Nucleus accumbens (tissue), 56 donors: ENCODE measurements at places on chromosomes 1 and 21.

GRCh38 chr1:41282679-41283317, 40.7 kb upstream of the SCMH1 start:
- no peak for DNase-seq

- no peak for DNase-seq
These were observed 74.6 kb downstream of the CAMK2N1 start for GRCh38 chr1:20411196-20411980.

- DNase-seq: no peak
These were observed 643.9 kb upstream of the CAMK1G start for GRCh38 chr1:208939537-208940085.

DNA sequence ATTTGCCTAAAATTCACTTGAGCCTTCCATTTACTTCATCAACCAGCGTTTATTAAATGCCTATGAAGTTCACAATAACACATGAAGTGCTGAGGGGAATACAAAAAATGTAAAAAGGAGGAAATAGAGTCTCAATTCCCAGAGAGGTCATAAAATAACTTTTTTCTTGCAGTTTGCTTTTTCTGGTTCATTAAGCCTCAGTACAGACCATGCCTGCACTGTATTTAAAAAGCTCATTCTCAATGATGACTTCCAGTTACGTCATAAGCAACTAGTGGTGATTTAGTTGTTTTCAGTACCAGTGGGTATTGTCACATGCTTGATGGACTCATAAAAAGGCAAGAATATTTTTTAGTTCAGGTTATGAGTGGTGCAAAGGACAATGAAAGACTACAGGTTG, 160.1 kb upstream of the UBE2U start:
- DNase-seq: no peak

- no peak for DNase-seq
These were observed 16.7 kb upstream of the CITED4 start for GRCh38 chr1:40878906-40879305.

DNA sequence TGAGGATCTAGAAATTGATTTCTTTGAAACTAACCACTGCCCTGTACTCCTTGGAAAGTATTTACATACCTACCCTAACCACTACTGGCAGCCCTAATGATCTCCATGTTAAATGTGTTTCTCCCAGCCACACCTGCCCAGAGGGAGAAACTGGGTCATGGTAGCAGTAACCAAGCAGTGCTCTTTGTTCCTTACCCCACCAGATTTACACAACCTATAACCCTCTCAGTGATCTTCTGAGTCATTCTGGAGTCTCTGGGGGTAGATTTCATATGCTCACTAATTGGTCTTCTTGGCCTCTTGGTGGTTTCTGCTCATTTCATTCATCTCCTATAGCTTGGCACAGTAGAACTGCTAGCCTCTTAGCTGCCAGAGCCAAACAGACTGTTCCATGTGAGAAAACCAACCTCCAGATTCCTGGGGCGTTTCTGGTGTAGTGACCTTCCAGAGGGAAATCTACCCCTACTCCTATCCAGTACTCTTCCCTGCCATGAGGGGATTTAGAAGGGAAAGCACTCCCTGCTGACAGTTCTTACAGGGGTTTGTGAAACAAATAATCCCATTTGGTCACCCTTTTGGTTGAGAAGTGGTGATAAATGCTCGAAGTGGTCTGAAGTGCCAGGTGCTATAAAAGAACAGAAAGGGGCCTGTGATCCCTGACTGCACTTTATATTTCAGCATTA, 36.2 kb upstream of the LRIG2 start:
- no peak for DNase-seq

GRCh38 chr1:168897249-168897648, 168.2 kb upstream of the DPT start:
- DNase-seq: no peak

DNA sequence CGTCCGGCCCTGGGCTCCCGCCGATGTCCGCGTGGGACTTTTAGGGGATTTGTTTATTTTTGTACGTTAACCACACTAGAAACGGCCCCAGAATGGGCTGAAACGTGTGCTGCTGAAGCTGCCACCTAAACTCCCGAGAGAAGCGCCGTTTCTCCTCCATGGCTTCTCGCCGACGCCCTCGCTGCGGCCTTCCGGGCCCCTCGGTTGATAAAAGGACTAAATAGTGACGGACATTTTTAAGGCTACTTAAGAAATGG, 678 bp upstream of the PTTG1IP start:
- DNase-seq: no peak

DNA sequence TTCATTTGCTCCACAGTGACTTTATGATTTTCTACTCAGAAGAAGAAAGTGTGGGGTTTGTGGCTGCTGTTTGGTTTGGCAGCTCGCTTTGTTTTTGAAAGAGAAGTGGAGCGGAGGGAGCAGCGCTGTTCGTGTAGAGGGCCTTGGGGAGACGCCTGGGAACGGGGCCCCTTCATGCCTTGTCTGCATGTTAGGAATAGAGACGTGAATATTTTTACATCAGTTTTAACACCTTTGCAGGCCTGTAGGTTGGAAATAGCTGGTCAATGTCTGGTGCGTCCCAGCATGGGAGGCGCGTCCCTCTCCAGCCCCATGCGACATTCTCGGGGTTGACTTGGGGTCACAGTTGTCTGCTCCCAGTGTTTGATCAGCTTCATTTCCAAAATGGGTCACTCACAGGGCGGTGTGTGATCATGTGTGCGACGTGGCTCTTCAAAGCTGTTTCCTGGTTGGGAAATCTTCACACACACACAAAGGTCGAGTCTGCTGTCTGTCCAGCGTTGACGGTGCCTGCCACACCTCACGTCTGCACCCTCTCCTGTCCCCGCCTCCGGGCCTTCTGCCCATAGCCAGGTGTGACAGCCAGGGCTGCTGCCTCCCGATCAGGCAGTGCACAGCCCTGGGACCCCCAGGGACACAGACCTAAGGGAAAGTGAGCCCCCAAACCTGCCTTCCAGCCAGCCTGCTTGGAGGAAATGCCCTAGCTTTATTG, 149.2 kb downstream of the PSMG1 start:
- no peak for DNase-seq

DNA sequence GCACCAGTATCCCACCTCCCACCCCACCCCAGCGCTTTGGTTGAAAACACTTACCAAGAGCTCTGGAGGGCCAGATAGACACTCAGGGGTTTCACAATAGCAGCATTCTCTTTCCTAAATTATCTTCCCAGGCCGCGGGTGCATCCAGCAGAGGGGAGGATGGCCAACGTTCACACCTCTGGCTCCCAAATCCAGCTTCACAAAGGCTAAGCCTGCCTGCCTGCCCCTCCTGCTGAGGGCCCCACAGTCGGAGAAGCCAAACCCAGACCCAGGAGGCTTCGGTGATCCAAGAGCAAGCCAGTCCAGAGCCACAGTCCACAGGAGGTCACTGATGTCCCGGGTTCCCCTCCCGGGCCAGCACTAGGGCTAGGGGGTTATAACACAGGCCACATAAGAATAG, 231.9 kb downstream of the TRABD2B start:
- DNase-seq: no peak

DNA sequence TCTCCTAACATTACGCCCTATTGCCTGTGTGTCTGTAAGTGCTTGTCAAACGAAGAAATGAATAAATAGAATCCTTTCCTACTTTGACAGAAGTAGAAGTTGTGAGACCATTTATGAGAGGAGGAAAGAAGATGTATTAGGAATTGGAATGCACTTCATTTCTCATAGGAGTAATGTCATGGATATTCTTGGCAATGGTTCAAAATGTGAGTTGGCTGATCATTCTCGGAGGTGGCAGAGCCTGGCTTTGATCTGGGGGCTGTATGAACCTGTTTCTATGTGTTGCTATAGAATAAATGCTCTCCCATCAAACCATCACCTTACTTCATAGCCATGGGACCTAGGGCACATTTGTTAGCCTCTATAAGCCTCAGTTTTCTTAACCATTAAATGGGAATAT, 10.1 kb upstream of the SERBP1 start:
- DNase-seq: no peak

GRCh38 chr1:44598167-44598566, 76.1 kb downstream of the TMEM53 start:
- DNase-seq: no peak

GRCh38 chr1:178540204-178540603, 27.3 kb downstream of the TEX35 start:
- DNase-seq: no peak

GRCh38 chr1:106926803-106927582, 129.5 kb upstream of the PRMT6 start:
- DNase-seq: no peak

DNA sequence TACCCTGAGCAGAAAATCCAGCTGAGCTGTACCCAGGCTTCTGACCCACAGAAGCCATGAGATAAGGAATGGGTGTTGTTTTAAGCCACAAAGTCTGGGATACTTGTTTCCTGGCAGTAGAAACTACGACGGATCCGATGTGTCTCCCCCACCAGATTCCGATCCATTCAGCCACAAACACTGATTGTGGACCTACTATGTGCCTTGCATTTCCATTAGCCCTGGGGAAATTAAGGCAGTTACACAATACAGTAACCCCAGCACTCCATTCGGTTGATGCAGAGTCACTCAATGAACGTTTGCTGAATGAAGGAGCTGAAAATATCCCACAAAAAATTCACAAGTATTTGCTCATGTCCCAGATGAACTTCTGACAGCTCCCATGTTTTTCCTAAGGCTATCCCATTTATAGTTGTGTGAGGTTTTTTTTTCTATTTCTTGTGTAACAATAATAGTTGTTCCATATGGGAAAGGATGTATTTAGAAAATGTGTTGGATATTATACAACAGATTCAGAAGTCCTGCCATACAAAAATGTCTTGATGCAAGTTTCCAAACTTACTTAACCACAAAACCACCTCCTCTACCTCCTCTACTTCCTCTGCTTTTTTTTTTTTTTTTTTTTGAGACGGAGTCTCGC, 29.6 kb upstream of the KAZN start:
- DNase-seq: no peak

- no peak for DNase-seq
These were observed 683 bp upstream of the EFNA4 start for GRCh38 chr1:155062702-155063411.

GRCh38 chr1:226027538-226028217, 28.5 kb upstream of the SDE2 start:
- no peak for DNase-seq
